ENCODE measurements at places on chromosomes 12 and 14.

- DNase-seq, result no peak
Observed at GRCh38 chr14:106808458-106808857, 1282.1 kb downstream of the TMEM121 start.

DNA sequence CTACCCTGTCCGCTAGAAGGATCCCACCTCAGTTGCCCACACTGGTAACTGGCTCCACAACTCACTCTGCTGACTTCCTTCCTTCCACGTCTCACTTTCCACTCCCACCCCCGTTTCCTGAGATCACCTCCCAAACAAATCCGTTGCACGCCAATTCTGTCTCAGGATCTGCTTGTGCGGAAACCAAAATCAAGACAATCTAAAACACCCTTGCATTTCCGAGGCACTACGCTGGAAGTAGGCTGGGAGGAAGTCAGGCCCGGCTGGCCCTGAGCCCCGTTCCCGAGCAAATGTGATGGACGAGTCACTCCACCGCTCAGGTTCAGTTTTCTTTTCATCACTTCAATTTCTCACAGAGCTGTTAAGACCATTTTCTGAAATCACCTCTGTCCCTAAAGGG lies 23.1 kb downstream of the ABCB9 start:
- no peak for DNase-seq

GRCh38 chr12:52633383-52633782 lies 15.0 kb upstream of the KRT73 start:
- DNase-seq, result no peak

GRCh38 chr12:87841935-87842334 lies 187.3 kb downstream of the C12orf50 start:
- DNase-seq, result no peak

DNA sequence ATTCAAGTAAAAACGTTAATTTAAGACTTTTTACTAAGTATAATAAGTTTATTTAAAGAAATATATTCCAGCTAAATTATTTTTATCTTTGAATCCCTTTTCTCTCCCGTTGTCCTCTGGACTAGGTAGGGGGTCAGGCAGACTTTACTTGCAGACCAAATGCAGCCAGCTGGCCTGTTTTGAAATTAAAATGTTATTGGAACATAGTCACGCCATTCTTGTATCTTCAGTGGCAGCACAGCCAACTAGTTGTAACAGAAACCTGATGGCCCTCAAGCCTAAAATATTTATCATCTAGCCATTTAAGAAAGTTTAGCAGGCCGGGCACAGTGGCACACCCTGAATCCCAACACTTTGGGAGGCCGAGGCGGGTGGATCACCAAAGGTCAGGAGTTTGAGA lies 52.7 kb downstream of the BCAT1 start:
- no peak for DNase-seq

GRCh38 chr14:104137297-104138097 lies 890 bp upstream of the KIF26A start:
- no peak for DNase-seq

DNA sequence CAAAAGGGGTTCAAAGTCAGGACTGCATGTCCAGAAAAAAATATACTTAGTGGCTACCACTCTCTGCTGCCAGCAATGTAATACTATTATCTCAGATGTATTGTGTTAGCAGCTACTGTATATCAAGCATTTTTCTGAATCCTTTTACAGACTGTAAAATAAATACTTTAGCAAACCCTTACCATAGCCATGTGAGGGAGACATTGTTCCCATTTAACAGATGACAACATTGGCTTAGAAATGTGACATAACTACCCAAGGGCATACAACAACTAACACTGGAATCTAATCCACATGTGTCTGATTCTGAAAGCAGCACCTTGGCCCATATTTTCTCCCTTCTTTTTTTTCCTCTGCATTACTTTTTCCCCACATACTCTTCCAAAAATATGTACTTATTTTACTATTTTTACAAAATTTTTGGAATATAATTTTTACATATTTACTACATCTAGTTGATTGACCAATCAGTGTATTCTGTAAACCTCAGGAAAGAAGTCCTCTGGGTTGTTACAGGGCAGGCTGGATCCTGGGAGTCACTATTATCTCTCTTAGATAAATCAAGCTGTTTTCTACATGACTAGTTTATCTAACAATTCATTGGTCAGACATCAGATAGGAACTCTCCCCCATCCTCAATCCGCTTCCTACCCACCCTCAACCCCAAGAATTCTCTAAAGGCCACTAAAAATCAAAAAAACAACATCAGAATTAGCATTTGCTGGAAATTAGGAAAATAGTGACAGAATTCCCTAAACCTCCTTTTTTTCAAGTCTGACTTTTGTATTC lies 154.1 kb downstream of the BTG1 start:
- DNase-seq, result no peak

DNA sequence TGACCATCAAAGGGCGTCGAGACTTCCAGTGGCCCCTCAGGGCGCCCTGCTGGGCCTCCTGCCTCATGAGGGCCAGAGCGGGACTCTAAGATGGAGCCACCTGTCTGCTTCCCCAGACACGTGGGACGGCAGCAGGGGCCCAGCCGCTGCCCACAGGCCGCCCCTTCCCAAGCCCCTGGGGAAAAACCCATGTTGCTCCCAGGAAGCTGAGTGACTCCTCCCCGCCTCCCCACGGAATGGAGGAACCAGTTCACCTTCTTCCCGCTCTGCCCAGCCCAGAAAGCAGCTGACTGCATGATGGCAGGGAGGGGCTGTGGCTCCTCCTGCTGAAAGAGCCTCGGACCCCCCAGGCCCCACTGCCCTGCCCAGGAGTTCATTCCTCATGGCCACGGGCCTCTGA lies 14.9 kb downstream of the RAB35 start:
- no peak for DNase-seq

DNA sequence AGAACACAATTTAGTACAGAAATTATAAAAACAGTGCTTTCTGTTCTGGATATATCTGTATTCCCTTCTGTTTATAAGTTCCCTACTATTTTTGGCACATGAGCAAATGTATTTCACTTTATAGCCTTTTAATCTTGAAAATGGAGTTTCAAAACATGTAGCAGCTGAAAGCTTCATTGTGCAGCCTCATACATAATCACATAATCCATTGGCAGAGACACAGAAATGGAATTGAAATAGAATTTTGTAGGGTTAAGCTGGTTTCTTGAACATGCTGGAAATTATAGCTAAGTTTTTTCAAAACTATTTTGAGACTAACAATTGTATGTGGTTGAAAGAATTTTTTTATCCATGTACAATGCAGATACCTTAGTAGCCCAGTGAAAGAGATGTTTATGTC lies 614.3 kb upstream of the MDGA2 start:
- no peak for DNase-seq

DNA sequence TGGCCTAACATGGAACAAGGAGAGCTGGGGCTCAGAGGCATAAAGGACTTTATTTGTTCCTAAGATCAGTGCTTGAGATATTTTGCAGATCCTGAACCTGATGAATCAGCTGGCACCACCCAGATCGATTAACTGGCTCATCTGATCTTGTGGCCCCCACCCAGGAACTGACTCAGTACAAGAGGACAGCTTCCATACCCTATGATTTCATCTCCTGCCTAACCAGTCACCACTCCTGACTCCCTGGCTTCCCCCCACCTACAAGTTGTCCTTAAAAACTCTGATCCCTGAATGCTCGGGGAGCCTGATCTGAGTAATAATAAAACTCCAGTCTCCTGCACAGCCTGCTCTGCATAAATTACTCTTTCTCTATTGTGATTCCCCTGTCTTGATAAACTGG lies 5.1 kb downstream of the C12orf56 start:
- no peak for DNase-seq

GRCh38 chr12:76276499-76277151 lies 71.6 kb downstream of the BBS10 start:
- no peak for DNase-seq

- no peak for DNase-seq
Observed at GRCh38 chr12:4867384-4867783, 42.3 kb upstream of the KCNA1 start.

DNA sequence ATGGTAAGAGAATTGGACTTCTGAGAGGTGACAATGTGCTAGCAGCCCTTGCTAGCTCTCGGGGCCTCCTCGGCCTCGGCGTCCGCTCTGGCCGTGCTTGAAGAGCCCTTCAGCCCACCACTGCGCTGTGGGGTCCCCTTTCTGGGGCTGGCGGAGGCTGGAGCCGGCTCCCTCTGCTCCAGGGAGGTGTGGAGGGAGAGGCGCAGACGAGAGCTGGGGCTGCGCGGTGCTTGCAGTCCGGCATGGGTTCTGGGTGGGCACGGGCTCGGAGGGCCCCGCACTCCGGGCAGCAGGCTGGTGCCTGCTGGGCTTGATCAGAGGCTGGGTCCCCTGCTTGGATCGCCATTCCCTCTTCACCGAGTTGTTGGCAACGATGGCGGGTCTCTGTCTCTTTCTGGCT lies 226.4 kb upstream of the AMIGO2 start:
- DNase-seq, result no peak

DNA sequence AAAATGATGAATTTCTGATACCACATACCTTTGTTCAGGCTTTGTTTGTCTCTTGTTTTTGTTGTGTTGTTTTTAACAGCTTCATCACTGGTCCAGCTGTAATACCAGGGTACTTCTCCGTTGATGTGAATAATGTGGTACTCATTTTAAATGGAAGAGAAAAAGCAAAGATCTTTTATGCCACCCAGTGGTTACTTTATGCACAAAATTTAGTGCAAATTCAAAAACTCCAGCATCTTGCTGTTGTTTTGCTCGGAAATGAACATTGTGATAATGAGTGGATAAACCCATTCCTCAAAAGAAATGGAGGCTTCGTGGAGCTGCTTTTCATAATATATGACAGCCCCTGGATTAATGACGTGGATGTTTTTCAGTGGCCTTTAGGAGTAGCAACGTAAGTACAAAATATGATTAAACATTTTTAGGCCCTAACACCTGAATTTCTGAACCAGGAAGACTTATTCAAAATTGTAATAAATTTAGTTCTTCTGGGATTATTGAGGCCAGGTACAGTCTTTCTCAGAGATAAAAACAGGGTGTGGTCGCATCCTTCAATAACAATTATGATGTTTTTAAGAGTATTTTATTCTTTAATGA lies 22.4 kb downstream of the RXYLT1 start:
- no peak for DNase-seq

GRCh38 chr12:59911516-59911915 lies 315.7 kb downstream of the SLC16A7 start:
- no peak for DNase-seq

DNA sequence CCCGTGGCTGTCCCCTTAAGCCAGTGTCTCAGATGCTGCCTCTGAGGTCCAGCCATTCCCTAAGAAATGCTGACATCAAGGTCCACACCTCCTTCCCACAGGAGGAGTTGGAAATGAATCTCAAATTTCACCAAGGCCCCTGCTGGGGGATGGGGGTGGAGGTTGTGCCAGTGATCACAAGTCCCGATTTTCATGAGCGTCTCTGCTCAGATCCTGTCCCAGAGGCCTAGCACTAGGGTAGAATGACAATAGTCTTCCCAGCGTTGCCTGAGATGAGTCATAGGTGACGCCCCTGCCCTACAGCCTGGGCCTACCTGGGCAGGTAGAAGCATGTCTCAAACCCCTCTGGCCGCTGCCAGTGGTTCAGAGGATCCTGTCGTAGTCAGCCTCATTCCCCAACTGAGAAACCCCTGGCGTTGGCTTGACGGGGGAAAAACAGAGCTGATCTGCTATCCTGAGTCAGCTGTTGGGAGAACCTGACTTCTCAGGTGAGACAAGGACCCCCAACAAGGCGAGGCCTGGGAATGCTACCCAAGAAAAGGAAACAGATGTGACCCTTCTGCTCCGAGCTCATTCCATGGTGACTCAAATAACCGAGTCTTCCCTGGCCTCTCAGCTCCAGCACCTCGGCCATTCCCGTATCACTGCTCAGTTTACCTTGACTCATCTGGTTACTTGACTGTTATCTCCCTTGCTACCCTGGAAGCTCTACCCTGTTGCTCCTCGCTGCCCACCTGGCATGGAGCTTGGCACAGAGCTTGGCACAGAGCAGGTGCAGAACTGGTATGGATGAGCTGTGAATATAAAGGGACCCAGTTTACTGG lies 21.8 kb upstream of the SPPL3 start:
- no peak for DNase-seq

DNA sequence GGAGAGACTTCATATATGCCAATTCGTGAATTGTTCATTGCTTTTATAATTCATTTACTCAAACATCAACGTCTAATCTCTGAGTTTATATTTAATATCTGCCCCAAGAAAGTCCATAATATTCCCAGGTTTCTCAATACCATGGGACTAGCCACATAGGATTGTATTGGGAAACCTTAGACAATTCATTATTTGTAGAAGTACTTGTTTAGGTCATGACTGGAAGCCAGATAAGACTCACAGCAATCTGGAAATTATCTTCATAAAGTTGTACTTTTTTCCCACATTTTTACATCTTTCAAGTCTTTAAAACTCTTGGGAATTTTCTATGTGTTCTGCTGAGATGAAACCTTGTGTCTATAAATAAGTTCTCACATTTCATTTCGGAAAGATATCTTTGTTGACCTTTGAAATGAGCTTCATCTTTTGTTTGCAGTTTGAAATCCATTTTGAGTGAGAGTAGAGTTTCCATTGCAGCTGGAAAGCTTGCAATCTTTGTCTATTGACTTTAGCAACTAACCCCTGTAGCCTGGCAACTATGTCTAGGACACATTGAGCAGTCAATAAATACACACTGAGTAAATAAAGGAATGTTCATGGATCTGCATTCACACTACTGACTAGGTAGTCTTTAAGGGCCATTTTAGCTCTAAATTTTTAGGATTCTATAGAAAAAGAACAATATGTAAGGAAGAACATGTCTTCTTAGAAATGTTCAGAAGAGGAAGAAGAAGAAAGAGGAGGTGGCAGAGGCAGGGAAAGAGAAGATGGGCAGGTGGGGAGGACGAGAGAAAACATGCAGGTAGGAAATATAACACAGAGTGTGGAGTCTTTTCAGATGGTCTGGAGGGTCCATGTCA lies 154.4 kb downstream of the LRIG3 start:
- DNase-seq, result no peak

- DNase-seq, result no peak
Observed at GRCh38 chr12:118375348-118375747, 1.0 kb upstream of the SUDS3 start.

GRCh38 chr12:106080791-106081170 lies 58.0 kb downstream of the NUAK1 start:
- DNase-seq, result no peak

DNA sequence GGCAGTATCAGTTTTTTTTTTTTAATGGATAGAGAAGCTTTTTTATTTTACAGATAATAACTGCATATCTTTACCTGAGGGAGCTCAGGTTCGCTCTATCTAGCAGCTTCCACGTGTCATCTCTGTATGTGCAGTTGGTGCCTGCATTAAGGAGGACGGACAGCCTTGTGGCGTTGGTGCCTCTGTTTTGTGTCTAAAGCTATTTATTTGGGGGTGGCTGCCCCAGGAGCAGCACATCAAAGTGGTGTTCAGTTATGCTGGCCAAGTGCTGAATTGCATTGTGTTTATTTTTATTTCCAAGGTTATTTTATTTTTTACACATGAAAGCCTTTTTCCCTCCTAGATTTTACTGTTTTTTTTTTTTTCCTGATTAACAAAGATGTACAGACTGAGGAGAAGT lies 59.7 kb downstream of the RASSF3 start:
- no peak for DNase-seq

DNA sequence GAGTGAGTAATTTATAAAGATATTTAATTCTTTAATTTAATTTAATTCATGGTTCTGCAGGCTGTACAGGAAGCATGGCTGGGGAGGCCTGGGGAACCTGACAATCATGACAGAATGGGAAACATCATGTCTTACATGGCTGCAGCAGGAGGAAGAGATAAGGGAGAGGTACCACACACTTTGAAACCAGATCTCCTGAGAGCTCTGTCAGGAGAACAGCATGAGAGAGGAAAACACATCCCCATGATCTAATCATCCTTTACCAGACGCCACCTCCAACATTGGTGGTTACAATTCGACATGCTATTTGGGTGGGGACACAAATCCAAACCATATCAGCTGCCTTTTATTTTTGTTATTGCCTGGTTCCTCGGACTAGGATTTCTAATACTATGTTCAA lies 928.6 kb downstream of the TMEM121 start:
- DNase-seq, result no peak
